ENCODE measurements at places on chromosomes 2 and 18. TPM values are rescaled to one million over a fixed set of nuclear protein-coding genes. Genes with fewer than 3 reads are reported as not detected.

The TTN gene
- 2.7 TPM for total RNA-seq

The EPB41L5 gene
- 15.8 TPM for total RNA-seq

The PLCD4 gene
- 2.2 TPM for total RNA-seq

The MTCL1 gene
- total RNA-seq, result 37.3 TPM

The AQP12B gene
- not detected for total RNA-seq

The FBXO15 gene
- 0.37 TPM for total RNA-seq

The IL1B gene
- 0.37 TPM for total RNA-seq

The KCNJ3 gene
- total RNA-seq, result not detected

The LRRTM1 gene
- total RNA-seq, result under 0.01 TPM

The PJVK gene
- total RNA-seq, result 0.73 TPM

Data from subcutaneous preadipocyte (primary cell).